ENCODE measurements at places on chromosomes 2 and 18.

DNA sequence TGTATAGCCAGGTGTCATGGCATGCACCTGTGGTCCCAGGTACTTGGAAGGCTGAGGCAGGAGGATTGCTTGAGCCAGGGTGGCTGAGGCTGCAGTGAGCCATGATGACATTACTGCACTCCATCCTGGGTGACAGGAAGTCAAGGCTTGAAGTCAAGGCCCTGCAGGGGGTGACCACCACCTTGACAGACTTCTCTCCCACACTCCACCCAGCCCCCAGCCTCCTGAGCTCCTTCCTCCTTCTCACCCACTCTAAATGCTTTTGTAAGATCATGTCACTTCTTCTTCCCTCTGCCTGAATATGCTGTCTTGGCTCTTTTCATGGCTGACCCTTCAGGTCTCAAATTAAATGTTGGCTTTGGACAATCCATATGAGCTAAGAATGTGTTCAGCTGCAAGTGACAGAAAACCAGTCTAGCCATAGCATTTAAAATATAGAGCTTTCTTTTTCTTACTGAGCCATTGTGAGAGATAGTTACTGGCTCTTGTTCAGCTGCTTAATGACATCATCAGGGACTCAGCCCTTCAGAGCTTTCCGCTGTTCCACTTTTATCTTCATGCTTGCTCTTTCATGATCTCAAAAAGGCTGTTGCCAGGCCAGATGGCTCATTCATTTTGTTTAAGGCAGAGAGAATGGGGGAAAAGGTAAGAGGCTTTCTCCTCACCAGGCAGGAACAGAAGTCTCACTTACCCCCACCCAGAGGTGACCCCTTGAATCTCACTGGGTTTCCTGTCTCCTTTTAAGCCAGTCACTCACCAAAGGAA, 36.7 kb upstream of the TTC39C start:
- no peak for DNase-seq

DNA sequence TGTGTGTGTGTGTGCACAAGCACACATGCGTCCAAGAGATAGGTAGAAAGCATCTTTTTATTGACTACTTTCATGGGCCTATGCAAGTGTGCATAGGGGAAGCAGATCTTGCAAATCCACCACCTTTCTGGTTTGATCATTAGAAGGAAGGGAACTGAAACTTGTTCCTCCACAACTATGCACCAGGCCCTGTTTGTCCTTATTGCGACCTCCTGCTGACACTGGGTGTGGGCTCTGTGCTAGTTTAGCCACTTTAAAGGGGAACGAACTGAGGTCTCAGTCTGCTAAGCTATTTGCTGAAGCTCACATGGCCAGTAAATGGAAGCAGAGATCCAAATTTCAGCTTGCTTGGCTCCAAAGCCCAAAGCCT, 32.1 kb upstream of the INSIG2 start:
- DNase-seq = no peak

GRCh38 chr2:163713534-163714311, 22.1 kb downstream of the FIGN start:
- DNase-seq = peak; percentile 60

DNA sequence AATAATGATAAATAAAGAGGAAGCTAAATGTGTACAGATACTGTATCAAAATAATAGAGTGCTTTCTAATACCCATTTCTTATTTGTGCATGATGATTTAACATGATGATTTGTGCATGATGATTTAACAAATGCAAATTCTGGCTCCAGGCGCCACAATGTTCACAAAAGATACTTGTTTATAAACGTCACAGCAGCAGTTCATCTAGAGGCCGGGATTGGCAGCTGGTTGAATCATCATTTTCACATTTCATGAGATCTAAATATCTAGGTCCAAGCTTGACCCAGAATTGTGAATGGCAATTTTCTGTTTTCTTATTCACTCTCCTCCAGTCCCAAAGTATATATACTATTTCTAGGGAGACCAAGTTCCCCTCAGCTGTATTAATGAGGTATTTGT, 322.0 kb downstream of the SUCLG1 start:
- DNase-seq = no peak

- no peak for DNase-seq
These were observed 4.9 kb downstream of the MBOAT2 start for GRCh38 chr2:8998418-8999101.

GRCh38 chr2:239192975-239193374, 207.8 kb downstream of the HDAC4 start:
- DNase-seq = no peak

DNA sequence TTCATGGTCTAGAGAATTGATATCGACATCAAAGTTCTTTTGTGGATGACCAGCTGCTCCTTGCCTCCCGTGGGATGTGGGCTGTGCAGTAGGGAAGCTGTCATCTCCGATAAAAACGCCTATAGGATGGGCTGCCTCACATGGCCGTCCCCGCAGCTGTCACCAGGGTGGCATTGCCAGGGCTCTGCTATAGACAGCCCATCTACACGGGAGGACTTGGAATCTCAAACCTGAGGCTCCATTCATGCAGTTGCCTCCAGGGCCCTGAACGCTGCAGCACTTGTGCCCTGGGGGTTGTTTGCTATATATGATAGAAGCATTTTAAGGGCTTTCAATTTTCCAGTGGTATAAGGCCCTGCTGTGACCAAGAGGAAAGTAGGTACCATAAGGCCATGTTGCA, 183.1 kb downstream of the MYCN start:
- no peak for DNase-seq

- no peak for DNase-seq
These were observed 1.7 kb downstream of the CYTIP start for GRCh38 chr2:157442191-157442590.

Data from body of pancreas (tissue), 4 donors.